ENCODE measurements at places on chromosomes 12 and 14. TPM values are rescaled to one million over a fixed set of nuclear protein-coding genes. Genes with fewer than 3 reads are reported as not detected.

GRCh38 chr12:10196210-10196609 lies 16.5 kb upstream of the GABARAPL1 start:
- no peak for DNase-seq

GRCh38 chr14:86938320-86938719 lies 1054.7 kb downstream of the GALC start:
- no peak for DNase-seq

DNA sequence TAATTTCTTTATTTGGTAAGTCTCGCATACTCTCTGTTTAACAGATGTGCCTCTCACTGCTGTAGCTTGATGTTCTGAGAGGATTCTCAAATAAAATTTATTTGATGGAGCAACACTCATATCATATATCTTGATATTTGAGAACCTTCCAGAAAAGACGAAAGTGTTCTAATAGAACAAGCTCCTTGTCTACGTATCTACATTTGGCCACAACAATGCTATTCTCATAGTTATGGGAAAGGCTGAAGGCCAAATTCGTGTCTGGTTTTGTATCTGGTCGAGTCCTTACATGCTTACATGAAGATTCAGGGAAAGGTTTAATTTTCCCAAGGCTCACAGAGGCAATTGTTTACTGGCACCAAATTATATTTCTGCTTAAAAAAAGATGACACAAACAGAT lies 186.7 kb upstream of the SLC38A2 start:
- no peak for DNase-seq

GRCh38 chr12:77087427-77087826 lies 22.1 kb upstream of the E2F7 start:
- DNase-seq = no peak

GRCh38 chr12:32155041-32155440 lies 48.4 kb downstream of the BICD1 start:
- no peak for DNase-seq

CCDC175 gene
- total RNA-seq = 0.96 TPM

KLRF1 gene
- total RNA-seq = 1.9 TPM

MBIP gene
- 11.3 TPM for total RNA-seq
